ENCODE measurements at places on chromosomes 5 and 9. TPM values are rescaled to one million over a fixed set of nuclear protein-coding genes. Genes with fewer than 3 reads are reported as not detected.

GRCh38 chr5:144712090-144712489 lies 541.4 kb downstream of the KCTD16 start:
- no peak for DNase-seq
- no peaks in the 10 kb centered on the region for H3K27me3 ChIP-seq
- H3K4me1 ChIP-seq: no peaks in the 10 kb centered on the region
- H3K36me3 ChIP-seq: no peaks in the 10 kb centered on the region
- no peak overlapping the region for H3K4me3 ChIP-seq

DNA sequence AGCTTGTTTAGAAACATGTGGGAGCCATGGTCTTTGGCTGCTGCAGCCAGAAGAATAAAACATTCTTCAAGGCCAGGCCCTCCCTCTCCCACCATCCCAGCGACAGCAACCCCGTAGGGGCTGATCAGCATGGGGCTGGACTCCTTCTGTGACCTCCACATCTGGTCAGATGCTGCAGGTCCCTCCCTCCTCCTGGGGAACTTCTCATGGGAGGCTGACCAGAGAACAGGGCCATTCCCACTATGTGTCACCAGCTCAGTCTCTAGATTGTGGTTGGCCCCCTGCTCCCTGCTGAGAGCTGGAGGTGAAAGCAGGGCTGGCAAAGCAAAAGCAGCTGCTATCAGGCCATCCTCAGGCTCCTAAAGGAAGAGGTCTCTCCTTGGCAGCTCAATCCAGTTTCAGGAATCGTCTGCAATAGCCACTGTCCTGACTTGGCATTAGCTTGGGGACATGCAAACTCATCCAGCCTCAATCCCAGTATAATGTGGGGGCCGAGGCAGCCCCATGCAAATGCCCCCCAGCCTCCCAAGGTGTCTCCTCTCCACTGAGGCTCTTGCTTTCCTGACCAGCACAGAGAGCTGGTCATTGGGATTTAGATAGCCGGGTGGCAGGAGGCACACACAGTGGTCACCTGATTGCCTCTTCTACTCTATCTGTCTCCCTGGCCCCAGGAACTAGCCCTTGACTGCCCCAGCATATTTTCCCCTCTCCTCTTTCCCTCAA lies 81.5 kb downstream of the NRG2 start:
- H3K27ac ChIP-seq: no peak overlapping the region
- no peak overlapping the region for H3K4me3 ChIP-seq
- H3K4me1 ChIP-seq: no peaks in the 10 kb centered on the region

DNA sequence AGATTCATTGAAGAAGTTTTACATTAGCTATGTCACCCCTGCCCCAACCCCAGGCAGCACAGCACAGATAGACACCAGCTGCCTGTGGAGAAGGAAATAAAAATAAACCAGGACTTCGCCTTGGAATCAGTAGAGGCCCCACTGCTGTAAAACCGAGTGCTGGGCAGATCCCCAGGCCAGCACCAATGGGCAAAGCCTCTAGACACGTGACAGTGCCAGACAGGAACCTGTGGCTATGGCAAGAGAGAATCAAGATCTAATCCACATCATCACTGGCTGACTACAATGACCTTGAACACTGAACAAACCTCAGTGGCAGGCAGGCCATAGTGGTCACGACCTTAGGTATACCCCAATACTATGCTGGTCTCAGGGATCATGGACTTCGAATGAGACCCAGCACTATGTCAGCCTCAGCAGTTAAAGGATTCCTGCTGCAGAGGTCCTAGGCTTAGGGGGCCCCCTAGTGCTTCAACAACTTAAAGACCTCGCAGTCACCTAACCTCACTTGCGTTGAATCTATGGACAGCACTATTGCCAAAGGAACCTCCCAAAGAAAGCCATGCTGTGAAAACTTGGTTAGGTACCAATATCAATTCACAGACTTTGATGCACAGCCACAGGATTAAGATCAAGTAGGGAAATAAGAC lies 2118.6 kb upstream of the C9orf72 start:
- H3K27me3 ChIP-seq: no peaks in the 10 kb centered on the region
- no peak overlapping the region for H3K27ac ChIP-seq
- no peak overlapping the region for H3K4me3 ChIP-seq
- H3K36me3 ChIP-seq: no peaks in the 10 kb centered on the region
- no peak for DNase-seq

DNA sequence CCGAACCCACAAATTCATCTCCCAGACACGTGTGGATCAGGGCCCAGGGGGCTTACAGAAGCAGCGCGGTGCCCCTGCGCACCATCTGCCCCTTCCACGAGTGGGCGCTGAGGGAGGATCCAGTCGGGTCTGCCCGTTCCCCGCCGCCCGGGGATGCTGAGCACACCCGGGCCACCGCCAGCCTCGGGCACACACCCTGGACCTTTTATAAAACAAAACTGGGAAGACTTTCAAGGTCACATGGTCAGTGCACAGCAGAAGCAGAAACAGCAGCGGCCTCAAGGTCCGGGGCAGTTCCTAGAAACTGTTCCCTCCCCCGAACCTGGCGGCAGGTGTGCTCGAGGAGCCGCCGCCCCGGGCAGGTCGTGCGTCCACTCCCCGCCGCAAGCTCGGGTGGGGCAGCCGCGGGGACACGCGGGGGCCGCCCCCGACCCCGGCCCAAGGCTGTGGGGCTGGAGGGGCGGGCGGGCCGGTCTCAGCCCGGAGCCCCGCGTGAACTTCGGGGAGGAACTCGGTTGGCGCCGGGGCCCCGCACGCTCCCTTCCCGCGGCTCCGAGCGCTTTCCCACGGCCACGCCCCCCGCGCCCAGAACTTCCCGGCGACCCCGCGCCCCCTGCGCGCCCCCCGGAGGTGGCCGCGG lies 633 bp upstream of the PPP1R26 start:
- H3K27me3 ChIP-seq: no peaks in the 10 kb centered on the region
- DNase-seq: no peak
- H3K4me3 ChIP-seq: peak overlapping the region; percentile 91
- peaks cover 5% of the 10 kb centered on the region for H3K4me1 ChIP-seq
- H3K27ac ChIP-seq: no peak overlapping the region
- peaks cover under 1% of the 10 kb centered on the region for H3K36me3 ChIP-seq

Gene IL11RA
- 81.3 TPM for total RNA-seq

DNA sequence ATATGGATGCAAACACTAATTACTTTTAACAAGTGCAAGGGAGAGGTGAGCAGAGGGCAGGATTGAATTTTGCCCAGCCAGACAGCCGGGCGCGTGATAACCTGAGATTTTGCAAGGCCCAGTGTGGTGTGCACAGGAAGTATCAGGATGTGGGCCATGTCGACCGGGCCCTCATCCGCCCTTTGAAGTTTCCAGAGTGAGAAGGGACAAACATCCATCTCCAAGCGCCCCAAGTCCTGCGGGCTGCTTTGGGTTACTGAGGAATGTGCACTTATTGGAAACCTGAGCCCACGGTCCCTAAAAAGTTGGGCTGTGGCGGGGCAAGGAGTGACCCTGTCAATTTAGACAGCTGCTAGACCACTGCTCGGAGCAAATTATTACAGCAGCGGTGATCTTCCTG lies 272.2 kb upstream of the IRX2 start:
- no peaks in the 10 kb centered on the region for H3K36me3 ChIP-seq
- no peak for DNase-seq
- no peaks in the 10 kb centered on the region for H3K4me1 ChIP-seq
- no peaks in the 10 kb centered on the region for H3K27me3 ChIP-seq

GRCh38 chr5:91110686-91111085 lies 272.4 kb downstream of the ARRDC3 start:
- no peak overlapping the region for H3K4me3 ChIP-seq
- H3K27ac ChIP-seq: no peak overlapping the region
- no peak for DNase-seq
- H3K27me3 ChIP-seq: no peaks in the 10 kb centered on the region

DNA sequence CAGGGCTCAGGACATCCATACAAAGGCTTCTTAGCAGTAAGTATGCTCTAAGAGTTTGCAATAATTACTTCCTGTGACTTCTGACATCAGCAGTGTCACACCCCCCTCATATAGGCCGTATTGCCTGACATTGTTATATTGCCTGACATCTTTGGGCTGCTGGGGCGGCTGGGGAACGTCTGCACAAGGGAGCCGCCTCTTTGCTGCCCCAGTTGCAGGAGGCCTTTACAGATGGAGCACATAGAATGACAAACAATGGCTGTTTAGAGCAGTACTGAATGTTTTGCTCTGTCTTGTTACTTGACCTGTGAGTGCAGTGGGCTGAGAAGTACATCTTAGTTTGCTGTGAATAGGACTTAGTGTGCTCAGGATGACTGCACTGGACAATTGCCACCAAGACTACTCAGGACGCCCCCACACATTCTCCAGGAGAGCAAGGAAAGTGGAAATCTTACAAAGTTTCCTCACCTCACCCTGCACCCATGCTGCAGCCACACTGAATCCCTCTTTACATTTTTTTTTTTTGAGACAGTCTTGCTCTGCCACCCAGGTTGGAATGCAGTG lies 65.4 kb upstream of the SPOCK1 start:
- no peak overlapping the region for H3K4me3 ChIP-seq
- H3K4me1 ChIP-seq: no peaks in the 10 kb centered on the region
- H3K27ac ChIP-seq: no peak overlapping the region
- H3K36me3 ChIP-seq: no peaks in the 10 kb centered on the region

- no peaks in the 10 kb centered on the region for H3K36me3 ChIP-seq
- no peak for DNase-seq
- H3K27ac ChIP-seq: no peak overlapping the region
- no peak overlapping the region for H3K4me3 ChIP-seq
These were observed 419.0 kb upstream of the NUDT12 start for GRCh38 chr5:103981592-103981991.

GRCh38 chr5:86118542-86118941 lies 499.2 kb upstream of the COX7C start:
- no peak for DNase-seq
- no peak overlapping the region for H3K27ac ChIP-seq
- H3K36me3 ChIP-seq: no peaks in the 10 kb centered on the region
- H3K27me3 ChIP-seq: no peaks in the 10 kb centered on the region

Gene CNOT6
- total RNA-seq: 19.5 TPM

Gene GABRA1
- not detected for total RNA-seq

Gene GMCL2
- not detected for total RNA-seq

DNA sequence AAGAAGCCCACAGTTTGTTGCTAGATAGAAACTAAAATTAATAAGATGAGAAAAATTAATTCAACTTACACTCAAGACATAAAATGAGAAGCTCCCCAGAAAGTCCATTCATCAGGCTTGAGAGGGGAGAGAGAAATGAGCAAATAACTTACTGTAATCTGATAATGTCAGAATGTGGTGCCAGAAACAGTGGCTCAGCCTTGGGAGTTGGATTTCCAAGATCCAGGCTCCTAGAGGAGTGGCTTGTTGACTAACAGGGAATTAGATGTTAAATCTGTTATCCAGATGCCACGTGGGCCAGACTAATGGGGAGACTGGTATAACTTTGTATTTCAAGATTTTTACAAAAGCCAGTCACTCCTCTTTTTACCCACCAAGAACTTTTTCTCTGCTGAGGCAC lies 458.2 kb downstream of the GADD45G start:
- no peak overlapping the region for H3K27ac ChIP-seq
- H3K4me1 ChIP-seq: no peaks in the 10 kb centered on the region
- H3K36me3 ChIP-seq: no peaks in the 10 kb centered on the region
- H3K27me3 ChIP-seq: no peaks in the 10 kb centered on the region
- DNase-seq: no peak

Gene CCDC192
- total RNA-seq: not detected

Gene CLIC3
- total RNA-seq: 1.4 TPM

- DNase-seq: no peak
- H3K4me3 ChIP-seq: peak overlapping the region; percentile 7
- peaks cover 32% of the 10 kb centered on the region for H3K4me1 ChIP-seq
- H3K27me3 ChIP-seq: no peaks in the 10 kb centered on the region
- no peaks in the 10 kb centered on the region for H3K36me3 ChIP-seq
These were observed 86.3 kb downstream of the NLN start for GRCh38 chr5:65808251-65808741.

DNA sequence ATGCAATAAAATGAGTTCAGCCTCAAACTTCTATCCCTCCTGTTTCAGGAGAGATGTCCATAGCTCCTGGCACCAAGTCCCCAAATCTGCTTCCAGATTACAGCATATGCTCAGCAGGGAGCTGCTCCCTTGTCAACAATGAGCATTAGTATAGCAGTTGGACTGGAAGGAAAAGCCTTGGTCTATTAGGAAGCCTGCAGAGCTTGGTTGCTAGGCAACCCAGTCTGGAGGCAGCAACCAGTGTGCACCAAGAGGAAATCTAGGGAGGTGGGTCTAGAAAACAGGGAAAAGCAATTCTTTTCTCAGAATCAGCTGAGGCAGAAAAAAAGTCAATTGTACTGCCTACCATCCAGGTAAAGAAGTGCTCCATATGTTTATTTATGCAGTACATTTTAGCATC lies 229.5 kb upstream of the NMUR2 start:
- no peaks in the 10 kb centered on the region for H3K27me3 ChIP-seq
- no peak for DNase-seq
- H3K4me3 ChIP-seq: no peak overlapping the region
- no peaks in the 10 kb centered on the region for H3K36me3 ChIP-seq
- H3K4me1 ChIP-seq: peaks cover 26% of the 10 kb centered on the region
- H3K27ac ChIP-seq: peak overlapping the region; percentile 86

Gene DAB2
- total RNA-seq: 187 TPM

Gene SPATA9
- 0.35 TPM for total RNA-seq

DNA sequence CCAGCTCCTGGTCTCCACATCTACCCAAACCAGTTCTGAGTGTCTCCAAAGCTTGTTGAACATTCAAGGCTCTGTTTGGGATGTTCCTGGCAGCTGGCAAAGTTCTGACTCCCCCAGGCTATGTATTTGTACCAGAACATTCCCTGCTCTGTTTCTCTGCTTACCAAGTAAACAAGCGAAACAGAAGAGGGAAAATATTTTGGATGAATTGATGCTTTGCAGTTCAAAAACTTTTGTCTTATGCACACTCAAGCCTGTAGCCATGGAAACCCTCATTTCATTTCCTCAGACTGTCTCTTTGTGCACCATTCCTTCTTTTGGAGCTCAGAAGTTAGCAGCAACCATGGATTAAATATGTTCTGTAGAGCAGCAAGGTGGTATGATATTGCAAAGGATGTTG lies 145.8 kb downstream of the ACTL7B start:
- H3K4me3 ChIP-seq: no peak overlapping the region
- H3K27ac ChIP-seq: no peak overlapping the region
- peaks cover 24% of the 10 kb centered on the region for H3K4me1 ChIP-seq

Gene TRIM41
- 12.4 TPM for total RNA-seq

GRCh38 chr9:77218612-77219011 lies 41.3 kb downstream of the VPS13A start:
- H3K27me3 ChIP-seq: no peaks in the 10 kb centered on the region
- peak overlapping the region; percentile 24 for H3K4me3 ChIP-seq
- H3K4me1 ChIP-seq: peaks cover 4% of the 10 kb centered on the region
- DNase-seq: no peak
- no peaks in the 10 kb centered on the region for H3K36me3 ChIP-seq
- peak overlapping the region; percentile 66 for H3K27ac ChIP-seq

DNA sequence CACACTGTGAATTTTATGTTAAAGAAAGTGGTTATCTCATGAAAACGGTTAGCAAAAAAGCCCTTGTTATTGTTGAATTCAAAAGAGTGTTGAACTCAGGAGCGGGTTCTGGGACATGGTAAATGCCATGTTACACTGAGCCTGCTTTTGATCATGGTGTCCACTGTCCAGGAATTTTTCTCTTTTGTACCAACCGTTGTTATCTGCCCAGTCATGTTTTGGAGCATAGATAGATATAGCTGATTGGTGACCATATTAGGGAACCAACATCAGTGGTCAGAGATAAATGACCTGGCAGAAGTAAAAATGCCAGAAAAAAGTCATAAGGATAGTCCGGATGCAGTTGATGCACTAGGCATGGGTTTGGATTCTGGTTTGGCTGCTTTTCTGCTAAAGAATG lies 29.3 kb downstream of the DOCK2 start:
- no peak overlapping the region for H3K4me3 ChIP-seq
- H3K36me3 ChIP-seq: no peaks in the 10 kb centered on the region

Data from thoracic aorta (tissue), 2 donors.